ENCODE measurements at places on chromosomes 3 and 15.

DNA sequence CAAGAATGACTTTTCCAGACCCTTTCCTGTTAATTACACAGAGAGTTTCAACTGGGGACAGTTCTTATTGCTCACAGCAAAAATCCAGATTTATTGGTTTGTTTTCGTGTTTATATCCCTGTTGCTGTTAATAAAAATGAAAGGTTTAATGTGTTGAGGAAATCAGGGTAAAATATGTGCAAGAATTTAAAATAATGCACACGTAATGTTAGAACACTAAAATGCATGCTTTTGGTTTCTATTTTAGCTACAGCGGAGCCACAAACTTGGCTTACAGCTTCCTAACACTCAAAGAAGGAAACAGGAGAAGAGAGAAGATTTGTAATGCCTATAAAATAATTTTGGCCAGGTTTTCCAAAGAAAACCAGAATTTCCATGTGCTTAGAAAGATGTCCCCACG is 62.7 kb downstream of the CASR start:
- DNase-seq = peak; percentile 17

DNA sequence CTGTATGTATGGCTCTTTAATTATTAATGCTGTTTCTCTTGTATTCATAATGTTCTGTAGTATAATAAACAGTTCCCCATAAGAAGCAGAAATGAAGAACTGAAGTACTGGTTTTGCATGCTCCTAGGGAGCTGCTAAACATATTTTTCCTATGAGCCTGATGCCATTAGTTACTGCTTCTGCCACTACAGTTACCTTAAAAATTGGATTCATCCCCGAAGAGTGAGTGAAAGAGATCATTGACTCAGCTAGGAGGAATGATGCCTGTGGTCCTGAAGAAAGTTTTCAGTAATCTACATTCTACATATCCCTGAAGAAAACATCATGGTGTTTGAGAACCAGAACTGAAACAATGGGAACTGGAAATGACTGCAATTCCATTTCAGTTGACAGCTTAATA is 37.1 kb upstream of the ST3GAL6 start:
- peak; percentile 81 for DNase-seq

GRCh38 chr15:30905821-30906220 is 2.1 kb downstream of the FAN1 start:
- DNase-seq = no peak

GRCh38 chr3:85605066-85605465 is 646.3 kb downstream of the CADM2 start:
- DNase-seq = peak; percentile 14

DNA sequence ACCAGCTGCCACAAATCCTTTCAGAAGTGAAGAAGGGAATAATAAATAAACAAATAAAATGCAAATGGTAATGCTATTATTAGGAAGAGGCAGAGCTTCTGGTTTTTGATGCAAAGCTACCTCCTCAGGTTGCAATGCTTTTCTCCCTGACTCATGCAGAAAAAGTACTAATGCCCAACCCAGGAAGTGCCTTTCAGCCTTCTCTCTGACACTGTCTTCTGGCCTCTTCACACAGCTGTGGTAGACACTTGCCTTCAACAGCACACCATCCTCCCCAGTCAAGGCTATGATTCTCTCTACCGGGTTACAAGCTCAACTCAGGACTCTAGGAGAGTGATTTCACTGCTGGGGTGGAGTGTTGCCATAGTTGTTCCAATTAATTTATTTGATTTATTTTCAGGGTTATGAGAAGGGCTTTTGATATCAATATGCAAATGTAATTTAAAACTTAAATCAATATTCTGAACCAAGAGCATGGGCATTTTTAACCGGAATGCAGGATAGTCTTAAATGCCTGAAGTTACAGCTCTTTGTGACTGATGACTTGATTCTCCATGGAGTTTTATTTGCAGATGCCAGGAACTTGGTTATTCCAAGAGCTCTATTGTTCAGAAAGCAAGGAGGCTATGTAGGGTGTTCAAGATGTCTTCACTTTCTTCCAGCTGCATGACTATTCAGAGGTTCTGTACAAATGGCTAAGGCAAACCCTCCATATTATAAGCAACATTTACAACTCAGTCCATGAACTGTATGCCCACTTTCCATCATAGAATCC is 27.1 kb upstream of the GALNT15 start:
- peak; percentile 67 for DNase-seq

DNA sequence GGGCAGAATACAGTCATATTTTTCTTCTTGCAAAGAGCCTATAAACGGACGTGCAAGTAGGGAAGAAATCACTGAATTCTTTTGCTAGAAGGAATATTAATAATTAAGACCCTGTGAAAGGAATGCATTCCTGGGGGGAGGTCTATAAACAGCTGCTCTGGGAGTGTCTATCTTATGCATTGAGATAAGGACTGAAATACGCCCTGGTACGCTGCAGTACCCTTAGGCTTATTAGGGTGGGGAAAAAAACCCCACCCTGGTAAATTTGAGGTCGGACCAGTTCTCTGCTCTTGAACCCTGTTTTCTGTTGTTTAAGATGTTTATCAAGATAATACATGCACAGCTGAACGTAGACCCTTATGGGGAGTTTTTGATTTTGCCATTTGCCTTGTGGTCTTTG is 100.0 kb upstream of the KBTBD8 start:
- no peak for DNase-seq

DNA sequence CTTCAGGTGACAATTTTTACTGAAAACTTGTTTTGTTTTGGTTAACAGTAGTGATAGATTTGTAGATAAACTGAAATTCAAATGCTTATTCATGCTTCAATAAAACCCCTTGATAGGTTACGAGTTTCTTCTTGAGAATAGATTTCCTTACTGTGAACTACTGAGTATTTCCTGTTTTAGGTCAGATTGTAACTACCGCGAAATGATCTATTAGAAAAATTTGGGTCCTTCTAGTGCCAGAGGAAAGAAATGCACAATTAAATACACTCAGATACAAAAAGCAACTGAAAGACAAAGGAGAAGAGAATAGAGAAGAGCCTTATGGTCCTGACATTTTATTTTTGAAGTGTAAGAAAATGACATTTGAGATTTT is 251.7 kb upstream of the TBL1XR1 start:
- no peak for DNase-seq

DNA sequence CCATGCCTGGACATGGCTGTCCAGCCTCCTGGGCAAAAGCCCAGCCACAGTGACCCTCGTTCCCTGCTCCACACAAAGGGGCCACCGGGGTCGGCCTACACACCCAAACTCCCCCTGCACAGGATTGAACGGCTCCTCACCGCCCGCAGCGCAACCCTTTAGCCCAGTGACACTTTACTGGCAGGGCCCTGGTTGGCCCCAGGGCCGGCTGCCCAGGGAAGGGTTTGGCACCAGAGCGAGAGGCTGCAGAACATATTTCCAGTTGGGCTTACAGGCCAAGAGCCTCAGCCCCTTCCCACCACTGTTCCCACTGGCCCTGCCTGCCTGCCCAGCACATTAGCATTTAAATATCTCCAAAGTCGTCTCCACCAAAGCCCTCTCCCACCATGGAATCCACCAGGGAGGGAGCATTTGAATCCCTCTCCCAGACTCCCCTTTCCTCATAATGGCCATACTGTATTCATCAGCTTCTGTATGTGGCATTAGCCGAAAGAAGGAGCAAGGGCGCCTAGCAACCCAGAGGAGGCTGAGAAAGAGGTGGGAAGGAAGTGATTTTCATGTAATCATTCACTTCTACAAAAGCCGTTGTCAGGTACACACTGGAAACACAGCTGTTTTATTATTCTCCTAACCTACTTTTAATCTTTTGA is 85.4 kb downstream of the SLC6A11 start:
- no peak for DNase-seq

- no peak for DNase-seq
These were observed 59.3 kb downstream of the RYR3 start for GRCh38 chr15:33369941-33370622.

All from fibroblast of skin of right biceps (primary cell).